ENCODE measurements at places on chromosomes 4 and X.

GRCh38 chr4:150155391-150155790 lies 77.1 kb downstream of the DCLK2 start:
- no peak for DNase-seq

DNA sequence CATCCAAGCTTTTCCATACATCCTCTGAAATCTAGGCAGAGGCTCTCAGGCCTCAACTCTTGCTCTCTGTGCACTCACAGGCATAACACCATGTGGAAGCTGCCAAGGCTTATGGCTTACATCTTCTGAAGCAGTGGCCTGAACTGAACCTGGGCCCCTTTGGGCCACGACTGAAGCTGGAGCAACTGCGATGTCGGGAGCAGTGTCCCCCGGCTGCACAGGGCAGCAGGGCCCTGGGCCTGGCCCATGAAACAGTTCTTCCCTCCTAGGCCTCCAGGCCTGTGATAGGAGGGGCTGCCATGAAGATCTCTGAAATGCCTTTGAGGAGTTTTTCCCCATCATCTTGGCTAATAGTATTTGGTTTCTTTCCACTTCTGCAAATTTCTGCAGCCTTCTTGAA lies 39.2 kb downstream of the PRRG1 start:
- DNase-seq, result no peak

GRCh38 chrX:150229030-150229429 lies 134.1 kb upstream of the MAMLD1 start:
- no peak for DNase-seq

DNA sequence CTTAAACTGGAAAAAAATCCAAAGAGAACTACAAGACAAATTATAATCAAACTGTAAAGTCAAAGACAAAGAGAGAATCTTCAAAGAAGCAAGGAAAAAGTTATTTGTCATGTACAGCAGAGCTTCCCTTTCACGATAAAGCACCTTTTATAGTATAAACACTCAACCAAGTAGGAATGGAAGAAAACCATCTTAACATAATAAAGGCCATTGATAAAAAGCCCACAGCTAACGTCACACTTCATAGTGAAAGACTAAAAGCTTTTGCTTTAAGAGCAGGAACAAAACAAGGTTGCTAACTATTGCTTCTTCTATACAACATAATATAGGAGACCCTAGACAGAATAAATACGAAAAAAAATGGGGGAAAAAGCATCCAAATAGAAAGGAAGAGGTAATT lies 595.7 kb upstream of the POU3F4 start:
- DNase-seq, result no peak

GRCh38 chrX:154353172-154353843 lies 21.1 kb downstream of the FLNA start:
- DNase-seq, result no peak

DNA sequence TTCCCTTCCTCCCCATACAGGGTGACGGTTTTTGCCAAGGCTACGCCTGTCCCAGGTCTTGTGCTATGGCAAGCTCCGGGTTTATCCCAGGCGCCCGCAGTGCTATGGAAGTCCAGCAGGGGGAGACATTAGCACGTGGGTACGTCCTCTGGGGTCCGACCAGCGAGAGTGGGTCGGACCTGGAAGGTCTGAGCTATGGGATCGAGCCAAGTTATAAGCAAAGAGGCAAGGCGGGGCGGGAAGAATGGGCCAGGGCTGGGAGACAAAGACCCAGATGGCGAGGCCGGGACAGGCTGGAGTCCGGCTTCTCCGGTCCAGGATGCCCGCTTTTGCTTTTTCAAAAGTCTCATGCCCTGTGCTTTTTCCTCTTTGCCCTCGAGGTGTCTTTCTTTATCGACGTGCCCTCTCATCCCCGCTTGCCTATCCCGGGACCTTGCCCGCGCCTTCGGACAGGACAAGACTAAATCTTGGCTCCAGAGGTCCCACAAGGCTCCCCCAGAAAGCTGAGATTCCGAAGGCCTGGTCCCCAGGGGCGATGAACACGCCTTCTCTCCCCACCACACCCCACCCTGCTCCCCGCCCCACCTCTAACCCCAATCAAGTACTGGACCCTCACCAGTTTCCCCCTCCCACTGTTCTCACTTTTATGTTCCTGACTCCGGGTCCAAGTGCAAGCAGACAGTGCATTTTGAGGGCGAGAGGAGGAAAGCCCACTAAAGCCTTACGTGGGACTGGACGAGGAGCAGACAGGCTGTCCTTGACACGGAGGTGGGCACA lies 785 bp upstream of the EFNB1 start:
- DNase-seq, result peak; percentile 77

GRCh38 chr4:48844843-48845242 lies 14.0 kb downstream of the OCIAD1 start:
- DNase-seq, result no peak

GRCh38 chr4:172109466-172109865 lies 296.3 kb downstream of the GALNTL6 start:
- no peak for DNase-seq

DNA sequence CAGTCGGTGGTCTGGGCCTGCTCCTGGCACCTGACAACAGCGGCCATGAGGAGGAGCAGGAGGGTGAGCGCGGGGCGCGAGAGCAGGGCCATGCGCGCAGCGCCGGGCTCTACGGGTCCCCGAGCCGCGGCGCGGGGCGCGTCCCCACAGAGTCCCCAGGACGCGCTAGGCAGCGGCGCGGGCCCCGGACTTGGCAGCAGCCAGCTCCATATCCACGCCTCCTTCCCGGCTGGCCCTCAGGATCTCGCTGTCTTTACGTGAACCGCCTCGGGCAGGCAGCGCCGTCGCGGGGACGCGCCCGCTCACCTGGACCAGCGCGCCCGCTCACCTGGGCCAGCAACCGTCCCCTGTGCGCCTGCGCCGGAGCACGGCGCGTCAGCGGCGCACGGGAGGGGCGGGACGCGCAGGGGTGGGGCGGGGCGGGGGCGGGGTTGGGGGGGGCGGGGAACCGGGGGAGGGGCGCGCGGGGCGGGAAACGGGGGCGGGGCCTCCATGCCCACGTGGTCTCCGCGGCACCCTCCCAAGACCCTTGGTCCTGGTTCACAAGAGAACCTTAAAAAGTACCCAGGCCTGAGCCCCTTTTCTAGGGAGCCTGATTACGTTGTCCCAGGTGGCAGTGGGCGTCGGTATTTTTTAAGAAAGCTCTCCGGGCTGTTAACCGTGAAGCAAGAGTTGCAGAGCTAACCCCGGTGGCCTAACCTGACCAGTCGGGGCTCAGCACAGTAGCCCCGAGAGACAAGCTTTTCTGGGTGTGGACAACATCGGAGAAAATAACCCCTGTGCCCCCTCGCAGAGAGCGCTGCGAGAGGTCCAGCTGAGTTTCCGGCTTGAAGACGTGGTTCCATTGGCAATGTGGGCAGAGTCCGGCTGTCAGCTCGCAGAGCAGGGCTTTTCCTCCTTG lies at the start of gene PLA2G12A:
TSS of gene PLA2G12A (minus strand) at position 353 of the 901 bp plus-strand sequence. CDS start at position 92, 261 bp downstream.
- DNase-seq, result peak; percentile 83

- no peak for DNase-seq
Measured at GRCh38 chrX:136867518-136867917, 13.0 kb downstream of the RBMX start.

DNA sequence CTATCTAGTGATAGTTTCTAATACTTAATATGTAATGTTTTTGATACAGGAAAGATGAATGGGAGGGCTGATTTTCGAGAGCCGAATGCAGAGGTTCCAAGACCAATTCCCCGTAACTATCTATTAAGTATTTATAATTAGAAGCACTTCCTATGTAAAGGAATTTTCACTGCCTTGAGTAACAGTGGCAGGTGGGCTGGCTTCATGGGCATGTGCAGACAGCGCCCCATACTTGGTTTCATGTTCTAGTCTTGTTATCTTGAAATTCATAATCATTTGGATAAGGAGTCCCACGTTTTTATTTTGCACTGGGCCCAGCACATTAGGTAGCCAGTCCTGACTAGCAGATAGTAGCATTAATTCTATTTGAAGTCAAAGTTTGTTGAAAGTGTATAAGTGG lies 1.7 kb downstream of the OCIAD1 start:
- DNase-seq, result peak; percentile 10
